Activated CD4-positive, alpha-beta T cell treated with anti-CD3 and anti-CD28 coated beads for 4 hours (primary cell): ENCODE measurements at places on chromosomes 12 and 14.

DNA sequence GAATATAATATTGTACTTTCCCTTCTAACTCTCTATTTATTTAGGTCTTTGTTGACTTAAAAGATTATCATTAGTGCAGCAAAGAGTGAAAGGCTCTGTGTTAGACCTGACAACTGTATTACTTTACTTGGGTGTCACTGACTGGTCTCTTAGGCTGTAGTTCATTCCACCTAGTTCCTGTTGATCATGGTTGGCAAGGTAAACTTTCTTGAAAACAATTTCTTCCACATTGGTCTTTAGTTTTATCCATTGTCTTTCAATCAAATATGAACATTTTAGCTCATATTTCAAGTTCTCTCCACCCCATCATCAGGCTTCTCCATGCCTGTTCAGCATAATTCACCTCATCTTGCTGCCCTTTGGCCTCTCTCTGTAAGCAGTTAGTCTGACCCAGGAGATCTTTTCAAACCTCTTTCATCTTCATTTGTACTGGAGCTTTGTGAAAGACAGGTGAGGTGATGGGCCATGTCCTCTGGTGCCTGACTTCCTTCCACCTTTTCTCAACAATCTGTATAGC lies 32.1 kb upstream of the PPM1H start:
- no peak for DNase-seq

GRCh38 chr12:91854725-91855124 lies 290.9 kb downstream of the BTG1 start:
- DNase-seq, result no peak

- no peak for DNase-seq
These were observed 4.5 kb upstream of the REM2 start for GRCh38 chr14:22878271-22879246.

GRCh38 chr12:1829306-1829900 lies 9.0 kb downstream of the LRTM2 start:
- no peak for DNase-seq

DNA sequence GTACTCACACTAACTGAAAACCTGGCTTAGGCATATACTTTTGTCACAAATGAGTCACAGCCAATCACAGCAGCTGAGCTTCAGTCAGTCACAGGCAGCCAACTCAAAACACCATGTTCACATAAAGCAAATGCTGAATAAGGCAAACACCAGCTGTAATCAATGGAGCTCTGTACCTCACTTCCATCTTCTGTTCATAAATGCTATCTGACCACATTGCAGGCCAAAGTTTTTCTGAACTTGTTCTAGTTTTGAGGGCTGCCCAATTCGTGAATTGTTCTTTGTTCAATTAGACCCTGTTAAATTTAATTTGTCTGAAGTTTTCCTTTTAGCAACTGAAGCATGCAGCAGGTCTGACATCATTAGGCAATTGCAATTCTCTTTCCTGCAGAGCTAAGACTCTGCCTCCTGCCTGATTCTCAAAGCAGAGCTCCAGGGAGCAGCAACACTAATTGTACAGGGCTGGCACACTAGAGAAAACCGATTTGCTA lies 129.9 kb downstream of the WIF1 start:
- no peak for DNase-seq

DNA sequence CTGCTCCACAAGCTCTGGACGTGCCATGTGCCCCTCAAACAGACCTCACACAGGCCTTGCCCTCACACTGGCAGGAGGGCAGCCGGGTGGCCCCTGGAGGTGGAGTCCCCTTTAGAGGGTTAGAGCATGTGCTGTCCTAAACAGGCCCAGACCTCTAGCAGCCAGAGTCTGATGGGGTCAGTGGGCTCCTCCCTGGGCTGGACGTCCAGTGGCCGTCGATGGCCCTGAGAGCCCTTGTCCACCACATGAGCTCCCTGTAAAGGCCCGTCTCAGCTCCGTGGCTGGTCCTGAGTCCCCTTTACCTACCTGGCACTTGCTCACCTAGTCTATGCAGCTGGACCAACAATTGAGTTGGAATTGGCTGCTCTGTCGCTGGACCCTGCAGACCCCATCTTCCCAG lies 3.8 kb downstream of the TMEM179 start:
- no peak for DNase-seq

DNA sequence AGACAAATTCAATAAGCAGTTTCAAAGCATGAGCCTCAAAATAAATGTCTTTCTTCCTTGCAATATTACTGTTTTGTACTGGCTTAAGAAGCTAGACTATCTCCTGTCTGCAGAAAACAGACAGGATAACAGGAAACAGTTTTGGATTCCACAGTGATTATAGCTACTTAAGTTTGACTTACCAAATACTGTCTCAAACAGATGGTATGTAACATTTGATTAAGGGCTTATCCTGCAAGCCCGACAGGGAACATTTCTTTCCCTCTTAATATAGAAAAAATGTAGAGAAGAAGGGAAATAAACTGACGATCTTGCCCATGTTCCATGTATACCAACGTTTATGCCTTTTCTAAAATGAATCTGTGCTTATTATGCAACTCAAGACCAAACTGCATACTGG lies 179.9 kb upstream of the EEA1 start:
- DNase-seq, result no peak

DNA sequence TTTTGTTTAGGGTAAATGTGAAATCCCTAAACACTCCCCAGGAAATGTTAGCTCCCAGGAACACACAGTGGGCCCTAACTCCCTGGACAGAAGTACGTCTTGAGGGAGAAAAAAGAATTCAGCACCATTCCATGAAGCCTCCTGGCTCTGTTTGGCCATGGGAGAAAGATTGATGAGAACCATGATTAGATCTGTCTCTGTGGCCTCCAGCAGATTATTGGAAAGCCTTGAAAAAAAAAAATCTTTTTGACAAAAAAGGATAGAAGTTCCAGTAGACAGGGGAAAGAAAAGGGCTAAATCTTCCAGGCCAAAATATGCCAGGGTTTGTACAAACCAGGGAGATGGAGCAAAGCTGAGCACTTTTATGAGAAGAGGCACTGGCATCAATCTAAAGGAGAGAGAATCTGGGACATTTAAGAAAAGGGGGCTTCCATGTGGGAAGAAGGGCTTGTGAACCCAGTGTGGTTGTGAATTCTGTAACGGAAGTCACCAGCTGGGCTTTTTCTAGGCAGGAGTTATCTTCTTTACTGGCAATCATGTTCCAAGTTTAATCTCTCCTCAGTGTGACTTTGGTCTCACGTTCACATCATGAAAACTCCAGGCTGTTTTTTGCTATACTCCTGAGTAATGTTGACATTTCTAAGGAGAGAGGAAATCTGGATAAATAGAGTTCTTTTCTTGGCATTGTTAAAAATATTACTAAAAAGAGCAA lies 426.7 kb downstream of the RAD51B start:
- no peak for DNase-seq

DNA sequence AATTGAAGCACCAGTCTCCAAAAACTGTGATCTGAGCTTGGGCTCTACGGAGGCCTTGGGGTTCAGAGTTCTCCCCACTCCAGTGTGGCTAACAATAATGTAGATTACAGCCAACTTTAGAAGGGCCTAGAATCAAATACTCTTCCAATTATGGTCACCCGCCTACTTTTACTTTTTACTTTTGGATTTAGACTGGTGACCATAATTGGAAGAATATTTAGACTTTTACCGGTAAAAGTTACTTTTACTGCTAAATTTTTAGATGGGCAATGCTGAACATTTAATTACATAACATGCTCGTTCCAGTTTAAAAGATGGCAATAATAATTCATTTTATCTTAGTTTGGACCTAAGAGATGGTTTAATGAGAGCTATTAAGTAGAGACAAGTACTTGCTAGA lies 39.2 kb downstream of the PPTC7 start:
- no peak for DNase-seq

GRCh38 chr12:64550755-64551154 lies 59.5 kb upstream of the RASSF3 start:
- DNase-seq, result no peak

DNA sequence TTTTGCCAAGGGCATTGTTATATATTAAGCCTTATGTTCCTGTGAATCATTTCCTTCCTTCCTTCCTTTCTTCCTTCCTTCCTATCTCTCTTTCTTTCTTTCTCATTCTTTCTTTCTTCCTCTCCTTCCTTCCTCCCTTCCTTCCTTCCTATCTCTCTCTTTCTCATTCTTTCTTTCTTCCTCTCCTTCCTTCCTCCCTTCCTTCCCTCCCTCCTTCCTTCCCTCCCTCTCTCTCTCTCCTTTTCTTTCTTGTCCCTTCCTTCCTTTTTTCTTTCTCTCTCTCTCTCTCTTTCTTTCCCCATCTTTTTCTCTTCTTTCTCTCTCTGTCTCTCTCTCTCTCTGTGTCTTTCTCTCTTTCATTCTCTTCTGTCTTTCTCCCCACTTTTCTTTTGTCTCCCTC lies 226.6 kb downstream of the ETNK1 start:
- no peak for DNase-seq

DNA sequence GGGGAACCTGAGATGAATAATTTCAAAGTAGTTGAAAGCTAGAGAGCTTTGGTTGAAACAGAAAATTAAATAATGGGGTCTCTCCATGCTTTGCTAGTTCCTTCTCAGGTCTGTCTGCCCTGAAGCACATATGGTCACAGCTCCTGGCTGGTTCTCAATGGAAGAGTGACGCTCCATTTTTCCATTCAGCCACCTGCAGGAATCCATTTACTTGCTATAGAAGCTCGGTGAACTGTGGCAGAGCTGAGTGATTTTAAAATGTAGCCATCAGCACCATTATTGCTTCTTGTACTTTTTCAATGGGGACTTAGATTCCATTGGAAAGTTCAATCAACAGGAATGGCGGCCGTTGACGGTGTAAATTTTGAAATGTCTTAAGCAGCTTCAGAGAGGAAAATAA lies 525.2 kb downstream of the GLT1D1 start:
- DNase-seq, result no peak

DNA sequence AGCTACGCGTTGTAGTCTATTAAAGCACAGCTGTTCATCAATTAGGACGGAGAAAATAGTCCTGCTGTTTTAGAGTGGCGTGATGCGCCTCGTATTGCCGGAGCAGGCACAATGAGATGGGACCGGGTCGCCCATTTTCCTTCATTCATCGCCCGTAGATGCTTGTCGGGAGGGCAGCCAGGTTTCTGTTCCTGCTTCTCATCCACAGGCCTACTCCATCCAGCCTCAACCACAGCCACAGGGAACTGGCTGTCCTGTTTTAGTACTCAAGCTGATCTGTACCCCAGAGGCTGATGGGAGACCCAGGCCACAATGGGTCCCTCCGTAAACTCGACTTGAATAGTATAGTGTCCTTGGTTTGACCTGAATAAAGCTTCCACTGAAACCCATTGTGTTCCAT lies 264.0 kb downstream of the VRK1 start:
- DNase-seq, result no peak

DNA sequence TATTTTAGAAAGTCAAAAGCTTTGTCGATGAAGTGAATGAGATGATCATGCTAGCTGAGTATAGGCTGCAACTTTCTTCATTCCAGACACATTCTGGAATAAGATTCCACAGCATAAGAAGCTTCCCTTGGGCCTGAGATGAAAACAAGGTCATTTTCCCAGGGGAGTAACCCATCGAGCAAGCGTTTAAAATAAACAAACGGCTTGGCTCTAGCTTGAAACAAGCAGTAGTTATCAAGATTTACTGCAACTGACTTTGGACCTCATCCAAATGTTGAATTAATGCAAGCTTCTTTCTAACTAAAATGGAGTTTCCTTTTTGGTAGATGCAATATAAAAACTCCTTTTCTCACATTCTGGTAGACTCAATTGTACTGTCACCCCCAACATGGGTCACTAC lies 23.0 kb downstream of the KCNJ8 start:
- DNase-seq, result no peak

GRCh38 chr12:112979041-112979680 lies 842 bp downstream of the OAS2 start:
- peak; percentile 26 for DNase-seq

- DNase-seq, result no peak
These were observed 321.4 kb upstream of the LRFN5 start for GRCh38 chr14:41285186-41285748.

DNA sequence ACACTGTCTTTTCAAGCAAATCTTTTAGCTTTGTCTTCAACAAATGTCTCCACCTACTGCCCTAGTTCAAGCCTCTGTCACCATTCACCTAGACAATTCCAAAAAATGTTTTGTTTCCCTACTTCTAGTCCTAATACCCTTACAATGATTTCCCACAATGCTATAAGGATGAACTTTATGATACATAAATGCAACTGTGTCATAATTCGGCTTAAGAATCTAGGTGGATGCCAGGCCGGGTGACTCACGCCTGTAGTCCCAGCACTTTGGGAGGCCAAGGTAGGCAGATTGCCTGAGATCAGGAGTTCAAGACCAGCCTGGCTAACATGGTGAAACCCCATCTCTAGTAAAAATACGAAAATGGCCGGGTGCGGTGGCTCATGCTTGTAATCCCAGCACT lies 20.7 kb upstream of the CREBL2 start:
- DNase-seq, result no peak

GRCh38 chr14:98137131-98138025 lies 1134.6 kb downstream of the BCL11B start:
- DNase-seq, result no peak

DNA sequence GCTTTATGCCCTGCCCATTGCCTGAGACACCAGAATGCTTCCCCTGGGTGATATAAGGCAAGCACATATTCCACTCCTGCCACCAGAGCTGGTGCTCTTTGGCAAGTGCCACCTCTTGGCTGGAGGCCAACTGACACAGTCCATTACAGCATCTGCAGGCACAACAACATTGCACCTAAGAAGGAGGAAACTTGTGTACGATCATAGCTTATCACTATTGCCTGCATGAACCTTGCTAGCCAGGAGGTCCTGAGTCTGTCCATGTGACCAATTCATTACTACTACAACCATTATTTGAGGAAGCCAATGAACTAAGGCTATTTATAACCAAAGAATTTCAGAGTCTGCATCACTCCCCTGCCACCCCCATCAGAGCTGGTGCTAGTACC lies 119.8 kb upstream of the SCAF11 start:
- DNase-seq, result no peak

- no peak for DNase-seq
These were observed 3.2 kb downstream of the KRT86 start for GRCh38 chr12:52277486-52278245.

- no peak for DNase-seq
These were observed 17.5 kb upstream of the BICD1 start for GRCh38 chr12:32089156-32089555.

- DNase-seq, result no peak
These were observed 1.3 kb upstream of the KRT72 start for GRCh38 chr12:52602552-52602951.

DNA sequence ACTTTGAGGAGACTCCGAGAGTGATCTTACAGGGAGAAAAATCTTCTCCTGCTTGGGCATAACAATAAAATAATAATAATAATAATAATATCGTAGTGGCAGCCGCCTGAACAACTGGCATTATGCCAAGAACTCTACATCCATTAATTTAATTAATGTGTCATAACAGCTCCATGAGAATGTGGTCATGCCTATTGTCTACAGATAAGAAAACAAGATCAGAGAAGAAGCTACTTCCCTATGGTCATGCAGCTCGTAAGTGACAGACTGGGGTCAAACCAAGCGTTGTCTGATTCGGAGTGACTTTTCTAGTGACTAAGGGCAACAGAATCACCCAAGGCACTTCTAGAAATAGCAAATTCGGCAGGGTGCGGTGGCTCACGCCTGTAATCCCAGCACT lies 11.7 kb downstream of the PROX2 start:
- DNase-seq, result no peak
